Stimulated activated CD8-positive, alpha-beta memory T cell treated with anti-CD3 and anti-CD28 coated beads, Interleukin-7, amount 100 ng/mL, for 24 hours (primary cell): ENCODE measurements at places on chromosomes 1 and 21.

- DNase-seq, result no peak
These were observed 60.8 kb downstream of the TSEN15 start for GRCh38 chr1:184112176-184112948.

GRCh38 chr21:43693981-43694380 is 24.9 kb upstream of the PDXK start:
- DNase-seq, result no peak

GRCh38 chr1:107767156-107767582 is 197.8 kb downstream of the VAV3 start:
- no peak for DNase-seq

DNA sequence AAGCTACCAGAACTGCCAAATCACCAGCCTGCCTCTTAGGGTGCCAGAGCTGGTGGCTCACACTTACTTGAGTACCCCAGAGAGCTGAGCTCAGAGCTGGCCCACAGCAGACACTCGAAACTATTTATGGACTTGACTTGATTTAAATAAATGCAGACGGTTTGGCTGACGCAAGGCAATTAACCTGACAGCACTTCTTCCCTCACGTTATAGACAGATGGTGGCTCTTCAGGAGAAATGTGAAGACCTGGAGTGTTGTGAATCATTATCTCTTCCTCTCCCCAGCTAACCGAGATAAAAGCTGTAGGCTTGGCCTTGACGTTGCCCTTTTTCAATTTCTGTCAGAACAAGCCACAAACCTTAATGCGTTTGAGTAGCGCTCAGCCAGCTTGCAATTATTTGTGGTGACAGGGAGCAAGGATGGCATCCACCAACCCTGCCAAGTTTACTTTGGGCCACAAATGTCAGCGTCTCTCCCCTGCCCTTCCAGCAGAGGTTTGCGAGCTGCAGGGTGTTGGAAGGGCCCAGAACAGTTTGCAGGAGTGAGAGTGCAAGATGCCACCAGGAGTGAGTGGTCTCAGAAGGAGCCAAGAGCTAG is 34.0 kb upstream of the BCAR3 start:
- no peak for DNase-seq

DNA sequence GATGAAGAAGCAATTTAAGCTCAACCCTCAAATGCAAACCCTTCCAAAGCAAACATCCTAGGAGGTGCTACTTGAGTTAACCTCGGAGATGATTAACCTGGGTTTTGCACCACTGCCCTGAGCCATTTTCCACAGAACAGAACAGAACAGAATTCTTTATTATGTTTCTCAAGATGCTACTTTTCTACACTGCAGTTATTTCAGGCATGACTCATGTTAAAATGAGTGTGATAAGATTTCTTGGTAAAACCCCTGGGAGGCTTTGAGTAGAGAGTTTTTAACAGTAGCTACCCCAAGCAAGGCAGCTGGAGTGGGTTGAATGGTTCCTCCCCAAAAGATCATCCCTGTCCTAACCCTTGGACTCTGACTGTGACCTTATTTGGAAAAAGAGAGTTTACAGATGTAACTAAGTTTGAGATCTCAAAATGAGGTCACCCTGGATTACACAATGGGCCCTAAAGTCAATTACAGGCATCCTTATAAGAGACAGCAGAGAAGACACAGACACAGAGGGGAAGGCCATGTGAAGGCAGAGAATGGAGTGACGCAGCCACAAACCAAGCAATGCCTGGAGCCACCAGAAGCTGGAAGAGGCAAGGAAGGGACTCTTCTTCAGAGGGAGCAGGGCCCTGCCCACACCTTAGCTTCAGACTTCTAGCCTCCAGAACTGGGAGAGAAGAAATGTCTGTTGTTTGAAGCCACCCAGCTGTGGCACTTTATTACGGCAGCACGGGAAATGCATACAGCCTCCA is 153.4 kb downstream of the ETS2 start:
- DNase-seq, result no peak

DNA sequence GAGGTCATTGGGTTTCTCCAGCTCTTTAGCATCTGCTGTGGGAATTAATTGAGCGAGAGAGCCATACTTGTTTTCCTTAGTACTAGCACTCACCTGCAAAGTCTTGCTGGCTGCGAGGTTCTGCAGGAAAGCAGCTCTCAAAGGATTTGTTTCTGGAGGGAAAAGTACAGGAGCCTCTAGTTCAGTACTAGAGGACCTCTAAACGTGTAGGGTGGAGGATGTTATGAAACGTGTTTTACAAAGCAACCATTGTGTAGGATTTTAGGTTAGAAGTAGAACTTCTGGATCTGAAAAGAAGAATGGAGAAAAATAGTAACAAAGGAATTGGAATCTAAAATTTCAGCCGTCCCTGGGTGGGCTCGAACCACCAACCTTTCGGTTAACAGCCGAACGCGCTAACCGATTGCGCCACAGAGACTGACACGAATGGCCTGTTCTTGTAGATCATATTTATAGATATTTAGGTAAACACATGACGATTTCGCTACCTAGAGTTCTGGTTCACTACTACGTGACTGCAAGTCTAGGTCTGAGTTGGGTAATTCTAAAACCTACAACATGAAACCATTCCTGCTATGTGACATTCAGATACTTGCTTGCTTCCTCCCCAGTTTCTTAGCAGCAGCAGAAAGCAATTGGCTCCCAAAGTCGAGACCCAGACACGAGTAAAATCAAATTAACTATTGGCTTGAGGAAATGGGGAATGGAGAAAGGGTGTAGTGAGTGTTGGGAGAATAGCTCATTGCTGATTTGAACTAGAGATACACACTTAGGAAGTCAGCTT is 60.2 kb upstream of the CFAP126 start:
- peak; percentile 27 for DNase-seq

DNA sequence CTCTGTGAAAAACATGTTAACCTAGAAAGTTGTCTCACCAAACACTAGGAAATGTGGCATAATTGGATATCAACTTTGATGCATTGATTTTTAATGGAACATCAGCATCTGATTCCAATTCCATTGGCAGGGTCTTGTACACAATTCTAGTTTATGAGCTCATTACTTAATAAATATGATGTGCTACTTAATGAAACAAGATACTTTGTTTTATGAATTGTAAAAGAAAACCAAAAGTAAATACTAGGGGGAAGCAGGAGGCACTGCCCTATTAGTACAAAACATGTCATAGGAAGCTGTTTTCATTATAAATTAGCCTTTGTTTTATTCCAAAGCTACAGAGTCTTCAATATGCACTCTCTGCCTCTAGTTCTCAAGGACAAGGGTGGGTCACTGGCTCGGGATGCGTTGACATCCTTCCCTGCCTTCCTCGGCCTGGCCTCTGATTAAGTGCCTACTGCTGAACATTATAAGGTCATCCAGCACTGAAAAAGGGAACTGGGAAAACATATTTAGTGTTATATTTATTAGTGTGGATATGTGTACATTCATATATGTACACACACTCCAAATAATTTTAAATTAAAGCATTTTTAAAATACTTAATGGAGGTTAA is 185.2 kb downstream of the USH2A start:
- no peak for DNase-seq
